ENCODE measurements at places on chromosomes 16 and 17.

DNA sequence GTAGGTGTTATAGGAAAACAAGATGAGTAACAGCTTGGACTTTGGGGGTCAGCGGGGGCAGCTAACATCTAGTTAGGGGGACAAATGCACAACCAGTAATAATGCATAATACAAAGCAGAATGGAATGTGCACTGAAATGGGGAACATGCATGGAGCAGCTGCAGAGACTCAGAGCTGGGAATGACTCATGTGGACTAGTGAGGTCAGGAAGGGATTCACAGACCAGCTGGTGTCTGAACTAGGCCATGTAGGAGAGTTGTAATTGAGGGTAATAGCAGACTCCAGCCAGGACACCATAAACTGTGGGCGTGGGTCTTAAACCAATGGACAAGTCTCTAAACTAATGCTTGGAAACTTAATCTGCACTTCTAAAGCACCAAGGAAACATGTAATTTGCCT is 176.8 kb upstream of the ASIC2 start:
- DNase-seq, result peak; percentile 29

DNA sequence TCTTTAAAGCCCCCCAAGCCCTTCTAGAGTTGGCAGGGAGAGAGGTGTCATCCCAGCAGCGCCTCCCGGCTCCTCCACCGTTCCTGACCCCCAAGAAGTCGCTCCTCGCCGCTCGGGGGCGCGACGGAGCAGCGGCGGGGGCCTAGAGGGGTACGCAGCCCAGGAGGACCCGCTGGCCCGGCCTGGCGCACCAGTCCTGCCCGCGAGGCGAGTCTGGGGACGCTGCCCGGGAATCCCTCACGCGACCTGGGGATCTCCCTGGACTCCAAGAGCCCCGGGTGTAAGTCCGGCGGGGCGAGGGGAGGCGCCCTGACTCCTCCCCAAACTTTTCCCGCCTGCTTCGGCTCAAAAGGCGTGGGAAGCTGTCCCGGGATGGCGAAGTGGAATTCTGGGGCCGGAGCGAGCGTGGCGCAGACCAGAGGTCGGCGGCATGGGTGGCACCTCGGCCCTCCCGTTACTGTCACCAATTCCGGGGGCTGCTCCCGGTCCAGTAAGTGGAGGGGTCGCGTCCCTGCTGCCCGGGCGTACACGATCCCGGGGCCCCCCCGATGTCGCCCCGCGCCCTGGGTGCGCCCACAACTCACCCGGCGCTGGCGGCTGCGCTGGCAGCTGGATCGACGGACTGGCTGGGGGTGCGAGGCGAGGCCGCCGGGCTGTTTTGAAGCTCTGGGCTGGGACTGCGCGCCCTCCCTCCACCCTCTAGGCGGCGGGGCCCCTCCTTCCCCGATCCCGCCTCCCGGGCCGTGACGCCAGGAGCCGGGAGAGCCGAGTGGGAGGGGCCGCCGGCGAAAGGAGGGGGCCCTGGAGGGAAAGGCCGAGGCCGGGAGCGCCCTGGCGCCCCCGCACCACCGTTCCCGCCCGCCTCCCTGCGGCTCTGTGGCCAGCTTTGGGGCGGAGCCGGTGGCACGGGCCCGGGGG is at the start of gene EMP2:
Gene EMP2, minus strand, starts transcription at position 634 of the 918 bp plus-strand sequence. CDS start 32,981 bp downstream, outside the sequence.
- peak; percentile 88 for DNase-seq

DNA sequence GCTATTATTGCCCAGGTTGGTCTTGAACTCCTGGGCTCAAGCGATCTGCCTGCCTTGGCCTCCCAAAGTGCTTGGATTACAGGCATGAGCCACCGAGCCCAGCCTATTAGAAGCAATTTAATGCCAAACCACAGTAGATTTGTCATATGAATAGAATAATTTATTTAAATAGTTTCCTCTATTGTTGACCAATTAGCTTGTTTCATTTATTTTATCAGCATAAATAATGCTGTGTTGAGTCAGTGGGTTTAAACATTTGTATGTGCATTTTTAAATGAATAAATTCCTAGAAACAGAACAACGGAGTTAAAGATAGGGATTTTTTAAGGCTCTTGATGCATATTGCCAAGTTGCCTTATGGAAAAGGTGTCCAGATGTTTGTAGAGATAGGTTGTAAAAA is 26.7 kb downstream of the FTO start:
- no peak for DNase-seq

GRCh38 chr16:16118337-16118736 is 105.0 kb downstream of the ABCC6 start:
- no peak for DNase-seq

- no peak for DNase-seq
These were observed 40.3 kb downstream of the CBFA2T3 start for GRCh38 chr16:88936556-88937205.

DNA sequence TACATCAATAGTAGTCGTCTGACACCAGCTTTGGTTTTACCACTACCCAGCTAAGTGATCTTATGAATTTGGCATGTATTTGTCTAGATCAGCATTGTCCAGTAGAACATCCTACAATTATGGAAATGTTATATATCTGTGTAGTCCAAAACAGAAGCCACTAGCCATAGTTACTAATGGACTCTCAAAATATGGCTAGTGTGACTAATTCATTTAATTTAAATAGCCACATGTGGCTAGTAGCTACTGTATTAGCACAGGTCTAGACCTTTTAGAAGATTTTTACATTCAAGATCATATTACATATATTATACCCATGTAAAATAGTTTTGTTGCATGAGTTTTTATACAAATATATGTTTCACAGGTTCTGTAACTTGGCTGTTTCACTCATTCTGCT is 27.0 kb upstream of the NFAT5 start:
- no peak for DNase-seq

DNA sequence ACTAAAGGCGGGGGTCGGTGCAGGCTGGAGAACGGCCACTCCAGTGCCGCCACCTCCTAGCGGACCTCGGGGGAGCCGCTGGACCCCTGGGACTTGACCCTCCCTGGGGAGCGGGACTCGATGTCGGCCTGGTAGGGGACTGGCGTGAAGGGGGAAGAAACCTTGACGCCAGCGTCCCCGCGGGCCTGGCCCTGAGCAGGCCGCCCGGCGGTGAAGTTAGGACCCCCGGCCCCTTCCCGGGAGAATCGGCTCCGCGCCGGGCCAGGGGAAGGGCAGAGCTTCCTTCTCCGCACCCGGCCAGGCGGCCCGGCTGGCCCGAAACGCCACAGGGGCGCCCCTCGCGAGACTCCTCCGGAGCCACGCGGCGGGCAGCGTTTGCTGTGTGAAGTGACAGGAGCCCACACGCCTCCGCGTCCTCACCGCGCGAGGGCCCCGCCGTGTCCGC is 389 bp downstream of the DUS1L start:
- DNase-seq, result peak; percentile 27
